D721Med (cell line): ENCODE measurements at places on chromosomes 11 and 22.

GRCh38 chr11:76632492-76632891 is 38.1 kb downstream of the LRRC32 start:
- no peak for DNase-seq

GRCh38 chr22:37218771-37219411 is 6.6 kb upstream of the SSTR3 start:
- DNase-seq: no peak

- no peak for DNase-seq
These were observed 557 bp downstream of the PACSIN2 start for GRCh38 chr22:43014316-43014868.

GRCh38 chr11:86558207-86558606 is 114.2 kb downstream of the ME3 start:
- DNase-seq: no peak

- DNase-seq: no peak
These were observed 10.7 kb downstream of the KCNJ5 start for GRCh38 chr11:128901653-128902514.

DNA sequence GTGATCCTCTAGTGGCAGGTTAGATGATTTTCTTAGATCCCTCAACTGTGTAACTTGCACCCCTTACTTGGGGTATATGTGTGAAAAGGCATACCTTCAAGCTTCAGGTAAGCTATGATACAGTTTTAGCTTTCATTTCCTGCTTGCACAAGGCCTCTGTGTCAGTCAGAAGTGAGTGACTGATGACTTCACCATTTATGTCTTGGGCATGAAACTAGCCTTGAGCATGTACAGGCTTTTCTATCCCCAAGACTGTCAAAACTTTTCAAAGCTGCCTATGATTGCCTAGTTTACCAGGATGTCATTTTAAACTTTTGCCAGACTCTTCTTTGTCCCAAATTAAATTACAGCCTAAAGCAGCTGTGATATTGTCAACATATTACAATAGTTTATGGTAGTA is 286.1 kb upstream of the CNTN5 start:
- no peak for DNase-seq

DNA sequence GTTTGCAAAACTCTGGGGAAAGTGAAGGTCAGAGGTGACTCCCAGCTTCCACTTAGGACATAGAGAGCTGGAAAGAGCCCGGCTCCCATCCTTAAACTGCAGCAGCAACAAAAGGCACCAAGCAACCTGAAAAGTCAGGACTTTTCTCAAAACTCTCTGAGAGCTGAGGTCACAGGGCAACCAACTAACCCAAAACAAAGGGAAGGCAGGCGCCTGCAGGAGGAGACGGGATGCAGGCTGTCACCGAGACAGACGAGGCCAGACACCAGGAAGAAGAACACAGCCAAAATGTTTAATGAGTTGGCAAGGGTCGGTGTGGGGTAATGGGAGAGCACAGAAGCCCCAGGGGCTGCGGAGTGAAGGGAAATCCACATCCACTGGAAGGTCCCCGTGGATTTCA is 19.9 kb downstream of the ASCL2 start:
- no peak for DNase-seq

GRCh38 chr11:114594703-114595102 is 883 bp downstream of the NXPE4 start:
- no peak for DNase-seq

DNA sequence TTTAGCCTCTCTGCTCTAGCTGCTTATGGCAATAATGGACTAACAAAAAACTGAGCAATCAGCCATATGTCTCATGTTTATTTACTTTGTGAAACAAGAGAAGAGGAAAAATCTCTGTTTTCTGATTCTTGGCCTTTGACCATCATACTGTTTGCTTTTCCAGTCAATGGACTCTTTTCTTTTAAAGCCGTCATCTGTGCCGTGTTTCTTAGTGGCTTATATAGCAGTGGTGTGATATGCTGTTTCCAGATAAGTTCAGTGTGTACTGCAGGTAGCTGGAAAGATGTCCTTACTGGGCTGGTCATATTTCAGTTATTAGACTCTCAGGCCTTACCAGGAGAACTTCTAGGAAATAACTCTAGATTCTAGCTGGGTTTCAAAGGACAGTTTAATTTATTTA is 33.6 kb upstream of the TECTA start:
- DNase-seq: no peak

- DNase-seq: no peak
These were observed 41.7 kb downstream of the EXPH5 start for GRCh38 chr11:108551651-108552462.

GRCh38 chr22:47069270-47069669 is 306.8 kb downstream of the TBC1D22A start:
- DNase-seq: no peak
